ENCODE measurements at places on chromosomes 2 and 18. TPM values are rescaled to one million over a fixed set of nuclear protein-coding genes. Genes with fewer than 3 reads are reported as not detected.

The MC5R gene
- total RNA-seq: not detected

- no peak for DNase-seq
Measured at GRCh38 chr2:233259730-233260129, 8.3 kb downstream of the ATG16L1 start.

- no peak for DNase-seq
Measured at GRCh38 chr2:118356051-118356450, 267.8 kb downstream of the INSIG2 start.

DNA sequence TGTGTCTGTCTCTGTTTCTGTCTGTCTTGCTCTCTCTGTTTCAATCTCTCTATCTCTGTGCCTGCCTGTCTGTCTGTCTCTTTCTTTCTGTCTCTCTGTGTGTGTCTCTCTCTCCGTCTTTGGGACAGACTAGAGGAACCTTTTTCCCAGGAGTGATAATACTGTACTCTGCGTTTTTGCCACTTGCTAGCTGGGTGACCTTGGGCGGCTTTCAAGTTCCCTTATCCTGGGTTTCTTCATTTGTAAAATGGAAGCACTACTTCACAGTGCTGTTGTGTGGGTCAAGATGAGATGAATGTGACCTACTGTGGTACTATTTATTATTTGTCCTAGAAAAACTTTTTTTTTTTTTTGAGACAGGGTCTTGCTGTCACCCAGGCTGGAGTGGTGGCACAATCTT lies 42.4 kb downstream of the HPCAL1 start:
- no peak for DNase-seq

DNA sequence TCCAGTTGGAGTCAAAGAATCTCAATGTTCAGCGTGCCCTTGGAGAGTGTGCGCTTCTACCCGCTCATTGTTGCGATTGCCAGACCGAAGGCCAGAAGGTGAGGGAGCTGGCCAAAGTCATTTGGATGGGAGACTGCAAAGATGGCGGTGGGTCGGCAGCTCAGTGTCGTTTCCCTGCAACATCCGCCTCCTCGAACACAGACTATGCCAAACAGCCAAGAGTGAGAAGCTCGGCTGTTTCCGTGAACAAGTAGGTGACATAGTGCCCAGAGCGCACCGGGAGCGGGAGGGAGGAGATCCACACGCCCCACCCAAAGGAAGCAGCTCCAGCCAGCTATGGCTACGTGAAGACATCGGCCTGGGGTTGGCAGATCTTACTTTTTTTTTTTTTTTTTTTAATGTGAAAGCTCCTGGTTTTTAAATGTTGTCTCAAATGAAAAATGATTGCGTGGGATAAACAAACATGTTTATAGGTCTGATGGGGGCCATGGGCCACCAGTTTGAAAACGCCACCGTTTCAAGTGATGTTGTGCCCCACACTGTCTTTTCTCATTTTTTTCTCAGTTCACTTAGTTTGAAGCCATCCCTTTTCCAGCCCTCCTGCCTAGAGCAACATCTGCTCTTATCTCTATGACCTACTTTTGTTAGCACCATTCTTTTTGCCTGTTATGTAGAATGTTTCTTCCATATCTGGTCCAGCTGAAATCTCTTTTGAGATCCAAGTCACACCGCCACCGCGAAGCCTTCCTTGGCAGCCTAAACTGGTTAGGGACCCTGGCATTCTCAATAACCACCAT lies 682.4 kb downstream of the RNF144A start:
- DNase-seq: no peak

GRCh38 chr2:176080540-176081375 lies 3.0 kb downstream of the EVX2 start:
- DNase-seq: peak; percentile 72

The NEU2 gene
- not detected for total RNA-seq

The PLGLB2 gene
- total RNA-seq: not detected

- DNase-seq: no peak
Measured at GRCh38 chr2:84477886-84478285, 18.8 kb upstream of the SUCLG1 start.

DNA sequence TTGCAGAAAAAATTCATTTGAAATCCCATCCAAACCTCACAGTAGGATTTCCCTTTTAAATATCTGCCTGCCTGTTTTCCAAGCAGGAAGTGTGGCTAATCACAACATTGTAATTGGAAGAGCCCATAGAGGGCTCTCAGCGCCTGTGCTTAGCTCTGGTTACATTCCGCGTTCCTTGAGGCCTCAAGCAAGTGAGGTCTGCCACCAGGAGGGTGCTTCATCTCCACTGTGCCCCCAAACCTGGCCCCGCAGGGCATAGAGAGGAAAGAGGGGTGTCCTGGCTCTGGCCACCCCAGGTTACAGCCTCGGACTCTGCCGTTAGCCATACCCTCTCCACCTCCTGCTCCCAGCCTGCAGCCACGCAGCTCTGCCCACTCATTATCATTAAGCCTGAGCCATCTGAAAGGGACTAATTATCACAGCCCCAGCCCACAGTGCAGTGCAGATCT lies 214.8 kb downstream of the SP3 start:
- DNase-seq: peak; percentile 31

The UGT1A4 gene
- not detected for total RNA-seq

- DNase-seq: no peak
Measured at GRCh38 chr2:177391822-177392372, 676 bp upstream of the AGPS start.

The ACOXL gene
- total RNA-seq: 6.0 TPM

DNA sequence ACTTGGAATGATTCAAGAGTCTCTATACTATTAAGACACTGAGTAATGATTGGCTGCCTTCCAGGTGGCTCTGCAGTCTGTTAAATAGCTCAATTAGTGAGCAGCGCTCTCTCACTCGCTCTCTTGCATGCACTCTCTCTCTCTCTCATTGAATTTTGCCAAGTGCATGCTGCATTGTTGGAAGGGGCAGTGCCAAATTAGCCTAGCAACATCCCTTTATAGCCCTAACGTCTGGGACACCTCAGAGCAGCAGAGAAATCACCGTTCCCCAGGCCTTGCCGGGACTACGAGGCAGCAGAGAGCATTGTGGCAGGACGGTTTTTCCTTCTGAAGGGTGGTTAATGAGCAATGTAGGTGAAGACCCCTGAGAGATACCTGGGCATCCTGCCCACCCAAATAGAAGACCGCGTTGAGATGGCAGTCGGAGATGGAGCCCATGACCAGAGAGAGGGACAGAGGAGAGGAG lies 447.6 kb upstream of the POU3F3 start:
- no peak for DNase-seq

GRCh38 chr2:10783421-10783820 lies 29.2 kb downstream of the PDIA6 start:
- no peak for DNase-seq

GRCh38 chr18:394262-394986 lies 106.1 kb downstream of the COLEC12 start:
- DNase-seq: no peak

The MAP2 gene
- total RNA-seq: 1.6 TPM

GRCh38 chr2:20599001-20599600 lies 51.8 kb downstream of the HS1BP3 start:
- DNase-seq: no peak

DNA sequence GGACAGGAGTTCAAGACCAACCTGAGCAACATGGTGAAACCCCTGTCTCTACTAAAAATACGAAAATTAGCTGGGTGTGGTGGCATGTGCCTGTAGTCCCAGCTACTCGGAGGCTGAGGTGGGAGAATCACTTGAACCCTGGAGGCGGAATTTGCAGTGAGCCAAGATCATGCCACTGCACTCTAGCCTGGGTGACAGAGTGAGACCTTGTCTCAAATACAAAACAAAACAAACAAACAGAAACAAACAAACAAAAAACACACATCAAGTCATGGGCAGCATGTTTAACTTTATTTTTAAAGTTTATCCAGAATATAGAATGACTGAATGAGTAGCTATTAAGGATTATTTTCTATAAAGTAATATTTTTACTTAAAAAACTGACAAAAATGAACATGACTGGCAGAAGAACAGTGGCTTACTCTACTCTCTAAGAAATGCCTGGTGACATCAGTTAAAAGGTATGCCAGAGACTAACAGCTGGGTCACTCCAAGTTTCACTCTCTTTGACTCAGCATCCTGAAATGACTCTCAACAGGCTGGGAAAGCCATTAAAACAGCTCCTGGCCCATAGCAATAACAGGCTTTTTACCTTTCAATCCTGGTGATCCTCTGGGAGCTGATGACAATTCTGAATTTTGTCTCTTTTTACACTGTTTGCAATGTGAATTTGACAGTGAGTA lies 281.6 kb upstream of the STON1 start:
- DNase-seq: peak; percentile 24

- peak; percentile 52 for DNase-seq
Measured at GRCh38 chr2:226215902-226216503, 583.6 kb downstream of the IRS1 start.

DNA sequence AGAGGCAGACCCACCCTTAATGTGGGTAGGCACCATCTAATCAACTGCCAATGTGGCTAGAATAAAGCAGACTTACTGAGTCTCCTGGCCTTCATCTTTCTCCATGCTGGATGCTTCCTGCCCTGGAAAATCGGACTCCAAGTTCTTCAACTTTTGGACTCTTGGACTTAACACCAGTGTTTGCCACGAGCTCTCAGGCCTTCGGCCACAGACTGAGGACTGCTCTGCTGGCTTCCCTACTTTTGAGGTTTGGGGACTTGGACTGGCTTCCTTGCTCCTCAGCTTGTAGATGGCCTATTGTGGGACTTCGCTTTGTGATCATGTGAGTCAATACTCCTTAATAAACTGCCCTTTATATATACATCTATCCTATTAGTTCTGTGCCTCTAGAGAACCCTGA lies 21.9 kb downstream of the ST8SIA5 start:
- DNase-seq: no peak

DNA sequence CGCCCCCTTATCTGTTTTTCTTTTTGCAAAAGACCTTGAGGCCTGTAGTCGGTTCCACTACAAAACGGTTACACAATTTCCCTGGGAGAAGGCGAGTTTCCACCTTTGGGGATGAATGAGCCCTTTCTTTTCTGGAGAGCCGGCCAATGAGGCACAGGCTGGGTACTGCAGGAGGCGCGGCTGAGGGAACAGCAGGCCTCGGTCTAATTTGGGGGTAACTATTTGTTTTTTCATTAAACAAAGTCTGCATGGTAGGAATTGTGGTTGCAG lies 129.2 kb downstream of the MYCN start:
- no peak for DNase-seq

The HOXD13 gene
- total RNA-seq: 0.07 TPM

- no peak for DNase-seq
Measured at GRCh38 chr2:215753808-215754207, 259.5 kb downstream of the MREG start.

The COL4A4 gene
- 0.67 TPM for total RNA-seq

- DNase-seq: no peak
Measured at GRCh38 chr2:213022987-213023386, 128.4 kb downstream of the IKZF2 start.

The PID1 gene
- 1.5 TPM for total RNA-seq

The NR4A2 gene
- total RNA-seq: 0.37 TPM

The RESP18 gene
- not detected for total RNA-seq

DNA sequence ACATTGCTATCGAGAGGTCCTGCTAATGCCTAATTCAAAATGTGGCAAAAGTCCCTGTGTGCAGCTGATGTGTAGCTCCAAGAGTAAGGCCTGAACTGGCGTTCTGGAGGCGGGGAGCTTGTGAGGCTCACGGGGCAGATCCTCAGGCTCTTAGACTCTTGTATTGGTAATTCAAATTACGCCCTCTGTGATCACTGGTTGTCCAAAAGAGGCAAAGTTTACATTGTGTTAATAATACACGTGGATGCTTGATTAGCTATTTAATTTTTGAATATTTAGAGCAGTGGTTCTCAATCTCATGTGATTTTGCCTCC lies 12.4 kb upstream of the CRYGA start:
- DNase-seq: no peak

The ALPG gene
- 0.89 TPM for total RNA-seq

DNA sequence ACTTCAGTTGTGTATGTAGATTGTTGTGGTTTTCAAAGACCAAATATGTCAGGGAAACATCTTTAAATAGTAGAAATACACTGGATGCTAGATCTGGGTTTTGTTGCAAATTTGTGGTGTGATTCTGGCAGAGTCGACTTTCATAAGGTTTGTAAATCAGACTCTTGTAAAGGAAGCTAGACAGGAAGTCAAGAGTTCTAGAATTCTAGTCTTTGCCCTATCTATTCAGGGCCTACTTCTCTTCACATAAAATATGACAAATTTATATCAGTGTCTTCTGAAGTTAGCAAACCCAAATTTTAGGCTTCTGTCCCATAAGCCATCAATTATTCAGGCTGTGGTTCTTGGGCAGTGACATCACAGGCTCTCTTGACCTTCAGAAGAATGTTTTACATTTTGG lies 1579.2 kb upstream of the PIK3C3 start:
- DNase-seq: no peak

- peak; percentile 90 for DNase-seq
Measured at GRCh38 chr2:236176417-236176816, 8.2 kb upstream of the GBX2 start.

The GPR75 gene
- 0.81 TPM for total RNA-seq

Data from H7 (cell line).